CD4-positive, alpha-beta T cell treated with Interleukin-6 for 4 hours (primary cell): ENCODE measurements at places on chromosomes 16 and 17.

GRCh38 chr16:63890081-63890480 lies 1231.8 kb downstream of the CDH11 start:
- no peak for DNase-seq

DNA sequence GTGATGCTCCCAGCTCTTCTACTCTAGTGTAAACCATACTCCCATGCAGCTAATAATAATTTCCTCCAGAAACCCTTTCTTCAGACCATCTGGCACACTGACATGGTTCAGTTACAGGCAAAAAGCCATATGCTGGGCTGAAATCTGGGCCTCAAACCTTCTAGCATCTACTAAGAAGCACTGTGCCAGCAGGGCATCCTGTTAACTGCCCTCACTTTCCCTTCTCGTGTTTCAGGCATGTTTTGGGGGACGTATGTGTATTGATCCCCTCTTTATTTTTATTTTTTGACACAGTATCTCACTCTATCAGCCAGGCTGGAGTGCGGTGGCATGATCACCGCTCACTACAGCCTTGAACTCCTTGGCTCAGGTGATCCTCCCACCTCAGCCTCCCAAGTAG lies 33.3 kb downstream of the STAT5A start:
- DNase-seq, result no peak

DNA sequence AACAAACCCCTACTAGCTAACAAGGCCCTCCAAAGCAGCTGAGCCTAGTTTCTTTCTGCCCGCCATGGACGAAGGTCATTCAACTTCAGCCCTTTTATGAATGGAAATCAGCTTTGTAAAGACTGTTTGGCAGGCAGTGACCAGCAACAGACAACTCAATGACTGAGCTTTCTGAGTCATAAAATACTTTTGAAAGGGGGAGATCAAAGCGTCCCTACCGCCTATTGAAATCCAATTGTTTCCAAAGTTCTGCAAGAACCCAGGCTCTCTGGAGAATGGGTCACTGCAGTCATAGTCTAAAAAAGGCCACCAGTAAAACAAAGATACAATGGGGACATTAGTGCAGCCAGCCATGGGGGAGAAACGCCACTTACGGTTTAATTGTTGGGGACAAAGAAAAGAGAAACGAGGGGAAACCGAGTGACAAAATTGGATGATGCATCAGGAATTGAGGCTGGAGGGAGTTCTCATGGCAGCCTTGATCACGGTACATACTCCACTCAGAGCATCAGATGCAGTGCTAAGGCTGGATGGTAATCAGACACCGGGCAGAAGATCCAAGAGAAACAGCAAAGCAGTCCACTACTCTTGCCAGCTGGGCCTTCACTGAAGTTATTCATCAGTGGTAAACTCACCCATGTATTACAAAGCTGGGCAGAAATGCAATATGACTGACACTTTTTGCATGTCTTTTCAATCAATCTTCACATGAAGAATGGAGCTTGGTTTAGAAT lies 9.8 kb downstream of the ADAMTS18 start:
- no peak for DNase-seq

- peak; percentile 70 for DNase-seq
These were observed 79.9 kb downstream of the GPRC5B start for GRCh38 chr16:19804538-19805323.

GRCh38 chr17:9571201-9571600 lies 4.4 kb downstream of the STX8 start:
- no peak for DNase-seq

DNA sequence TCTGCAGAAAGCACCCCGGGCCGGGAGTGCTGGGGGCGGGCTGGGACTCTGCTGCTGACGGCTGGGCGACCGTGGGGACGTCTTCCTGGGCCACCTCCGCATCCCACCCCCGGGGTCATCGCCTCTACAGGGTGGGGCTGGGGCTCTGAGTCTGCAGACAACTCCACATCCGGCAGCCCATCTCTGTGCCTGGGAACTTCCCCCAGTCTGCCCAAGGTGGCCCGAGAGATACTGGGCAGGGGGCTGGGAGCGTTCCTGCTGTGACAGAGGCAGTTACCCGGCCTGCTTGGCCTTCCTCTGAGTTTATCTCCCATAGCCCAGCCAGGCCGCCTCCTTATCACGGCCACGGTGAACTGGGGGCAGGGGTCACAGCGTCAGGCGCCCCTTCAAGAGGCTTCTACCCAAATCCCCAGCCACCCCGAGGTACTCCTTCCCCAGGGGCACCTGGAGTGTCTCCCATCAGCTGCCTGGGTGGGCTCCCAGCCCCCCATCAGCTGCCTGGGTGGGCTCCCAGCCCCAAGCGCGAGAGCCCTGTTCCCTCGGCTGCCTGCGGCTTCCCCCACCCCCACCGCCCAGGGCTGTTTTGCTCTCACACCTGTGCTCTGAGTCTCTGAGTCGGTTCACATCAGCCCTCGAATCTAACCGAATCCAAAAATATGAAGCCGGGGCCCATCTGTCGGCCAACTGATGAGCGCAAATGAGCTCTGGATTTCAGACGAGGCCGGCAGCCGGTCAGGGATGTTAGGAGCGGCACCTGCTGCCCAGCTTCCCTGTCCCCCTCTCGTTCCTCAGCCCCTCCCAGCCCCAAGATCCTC lies 15.6 kb upstream of the CBFA2T3 start:
- peak; percentile 10 for DNase-seq

DNA sequence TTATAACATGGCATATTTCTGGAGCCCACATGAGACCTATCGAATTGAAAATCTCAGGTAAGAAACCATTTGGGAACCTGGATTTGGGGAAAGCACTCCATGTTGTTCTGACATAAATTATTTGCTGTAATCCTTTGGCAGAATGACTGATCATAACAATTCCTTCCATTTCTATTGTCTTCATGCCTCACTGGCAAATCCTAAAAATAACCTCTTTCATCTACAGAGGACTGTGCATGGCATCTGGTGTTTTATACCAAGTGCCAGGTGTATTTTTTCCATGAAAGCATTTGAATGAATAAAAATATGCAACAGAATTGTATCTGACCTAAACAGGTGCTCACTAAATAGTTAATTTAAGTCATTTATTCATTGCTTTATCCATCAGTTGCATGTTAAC lies 33.7 kb upstream of the COQ7 start:
- DNase-seq, result no peak

DNA sequence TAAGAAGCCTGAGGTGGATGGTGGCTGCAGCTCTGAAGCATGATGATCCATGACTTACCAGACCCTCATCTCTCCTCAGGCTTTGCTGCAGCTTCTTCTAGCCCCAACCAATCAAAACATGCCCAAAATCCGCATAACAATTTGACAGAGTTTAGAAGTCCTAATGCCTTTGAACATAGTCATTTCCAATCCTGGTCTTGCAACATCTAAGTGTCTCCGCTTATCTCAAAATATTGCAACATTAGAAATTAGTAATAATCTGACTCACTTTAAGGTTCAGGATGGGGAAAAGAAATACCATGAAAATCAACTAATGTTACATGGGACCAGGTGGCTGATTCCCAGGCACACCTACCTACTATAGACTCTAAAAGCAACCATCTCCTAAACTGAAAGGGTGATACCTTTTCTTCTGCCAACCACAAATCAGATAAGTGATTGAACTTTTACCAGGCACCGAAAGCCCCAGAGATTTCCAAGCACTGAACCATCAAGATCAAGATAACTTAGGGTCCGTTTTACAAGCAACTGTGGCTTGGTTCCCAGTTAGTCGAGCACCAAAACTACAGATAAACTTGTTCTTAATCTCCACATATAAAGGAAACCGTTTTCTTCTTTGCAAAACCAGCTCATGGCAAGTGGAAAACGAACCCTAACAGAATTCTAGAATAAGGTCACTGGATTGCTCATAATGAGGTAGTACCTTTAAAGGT lies 14.0 kb downstream of the ERN1 start:
- DNase-seq, result no peak

- no peak for DNase-seq
These were observed 20.9 kb upstream of the FASN start for GRCh38 chr17:82118815-82119380.

- no peak for DNase-seq
These were observed 1.1 kb downstream of the TCAP start for GRCh38 chr17:39666231-39666600.

- no peak for DNase-seq
These were observed 679.4 kb downstream of the TOX3 start for GRCh38 chr16:51867386-51868065.

DNA sequence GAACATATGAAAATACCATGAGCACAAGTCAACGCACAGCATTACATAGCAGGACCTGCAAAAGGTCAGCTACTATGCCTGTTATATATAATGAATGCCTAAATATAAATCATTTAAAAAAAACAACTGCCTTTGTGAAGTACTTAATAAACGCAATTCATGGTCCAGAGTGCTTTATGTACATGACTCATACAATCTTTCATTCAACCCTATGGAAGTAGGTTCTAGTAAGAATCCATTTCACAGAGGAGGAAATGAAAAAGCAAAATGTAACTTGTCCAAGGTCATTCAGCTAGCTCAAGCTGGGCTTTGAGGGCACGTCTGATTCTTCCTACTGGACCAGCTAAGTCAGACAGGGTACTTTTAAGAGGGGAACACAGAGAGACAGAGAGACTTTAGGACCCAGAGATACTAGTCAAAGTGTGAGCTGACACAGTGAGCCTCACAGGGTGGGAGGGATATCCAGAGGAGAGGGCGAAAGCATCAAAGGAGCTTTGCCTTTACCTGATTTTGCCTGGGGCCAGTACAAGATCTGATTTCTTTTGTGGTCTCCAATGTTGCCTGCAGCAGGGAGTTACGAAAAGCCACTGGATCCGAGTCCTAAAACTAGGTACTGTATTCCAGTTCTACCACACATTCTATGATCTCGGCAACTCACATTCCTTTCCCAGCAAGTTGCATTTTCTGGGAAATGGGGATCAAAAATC lies 83.4 kb upstream of the ZFHX3 start:
- no peak for DNase-seq

GRCh38 chr17:10881959-10882358 lies 44.1 kb upstream of the PIRT start:
- no peak for DNase-seq

- no peak for DNase-seq
These were observed 10.8 kb upstream of the SPPL2C start for GRCh38 chr17:45833920-45834319.

DNA sequence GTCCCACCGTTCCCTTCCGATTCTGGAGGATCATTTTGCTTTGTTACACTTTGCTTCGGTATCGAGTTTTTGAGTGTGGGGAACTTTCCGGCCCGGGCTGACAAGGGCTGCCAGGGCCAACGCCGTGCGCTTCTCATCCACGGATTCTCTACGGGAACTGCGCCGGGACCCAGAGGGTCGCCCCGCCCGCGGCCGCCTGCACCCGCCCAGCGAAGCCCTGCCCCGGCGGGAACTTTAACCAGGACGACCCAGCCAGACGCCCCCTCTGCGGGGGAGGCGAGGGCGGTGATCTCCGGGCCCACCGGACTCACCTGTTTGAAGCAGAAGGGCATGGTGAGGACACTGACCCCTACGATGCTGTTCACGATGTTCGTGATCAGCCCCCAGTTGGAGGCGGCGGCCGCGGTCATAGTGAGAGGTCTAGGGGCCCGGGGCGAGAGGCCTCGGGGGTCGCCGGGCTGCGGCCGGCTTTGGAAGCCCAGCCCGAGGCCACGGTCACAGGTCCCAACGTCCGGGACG lies 536 bp downstream of the SLC38A10 start:
- peak; percentile 24 for DNase-seq

DNA sequence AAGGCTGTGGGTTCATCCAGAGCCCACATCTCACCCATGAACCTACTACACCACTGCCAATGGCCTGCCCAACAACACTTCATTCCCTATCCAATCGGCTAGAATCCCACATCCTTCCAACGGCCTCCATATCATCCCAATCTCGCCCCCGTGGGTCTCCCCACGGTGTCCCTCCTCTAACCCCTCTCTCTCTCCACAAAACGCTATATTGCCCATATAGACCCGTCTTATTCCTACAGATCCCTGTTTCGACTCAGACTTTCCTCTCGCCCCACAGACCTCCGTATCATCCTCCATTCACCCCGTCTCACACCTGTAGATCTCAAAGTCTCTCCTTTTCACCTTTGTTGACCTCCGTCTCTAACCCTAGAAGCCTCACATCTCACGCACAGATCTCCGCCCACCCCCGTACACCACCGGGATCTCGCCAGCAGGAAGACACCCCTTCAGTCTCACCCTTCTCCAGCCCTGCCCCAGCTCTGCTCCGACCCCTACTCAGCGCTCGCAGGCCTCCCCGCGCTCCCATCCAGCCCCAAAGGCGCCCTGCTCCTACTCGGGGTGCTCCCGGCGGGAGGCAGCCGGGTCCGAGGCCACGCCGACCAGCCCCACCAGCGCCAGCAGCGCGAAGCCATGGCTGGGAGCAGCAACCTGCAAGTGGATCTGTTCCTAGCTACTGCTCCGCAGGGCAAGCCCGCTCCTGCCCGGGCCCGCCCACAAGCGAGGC lies at the start of gene FDXR:
Gene FDXR, minus strand, starts transcription at position 682 of the 724 bp plus-strand sequence. Its CDS starts 50 bp downstream, at position 632.
- DNase-seq, result no peak

DNA sequence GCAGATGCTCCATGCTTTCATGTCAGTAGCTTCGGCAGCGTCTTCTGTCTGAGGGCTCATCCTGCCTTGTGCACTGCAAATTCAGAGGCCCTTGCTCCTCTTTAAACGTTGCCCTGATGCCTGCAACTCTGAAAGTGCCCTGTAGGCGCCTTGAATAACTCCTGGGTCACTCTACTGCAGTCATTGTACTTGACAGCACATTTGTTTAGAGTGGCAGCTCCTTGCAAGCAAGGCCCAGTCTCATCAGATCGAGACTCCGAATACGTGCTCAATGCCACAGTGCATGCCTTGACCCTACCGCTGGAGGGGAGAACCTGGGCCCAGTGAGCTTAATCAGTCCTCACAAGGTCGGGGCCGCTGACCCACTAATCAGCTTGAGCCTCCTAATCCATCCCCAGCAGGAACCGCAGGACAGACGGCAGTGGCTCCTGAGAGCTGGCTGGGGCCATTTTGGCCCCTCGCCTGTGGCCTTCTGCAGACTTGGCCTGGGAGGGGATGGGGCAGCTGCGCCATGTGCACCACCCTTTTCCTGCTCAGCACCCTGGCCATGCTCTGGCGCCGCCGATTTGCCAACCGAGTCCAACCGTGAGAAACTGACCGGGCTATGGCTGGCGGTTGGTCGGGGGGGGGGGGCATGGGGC lies at the start of gene PRCD:
Gene PRCD, plus strand, starts transcription at position 414 of the 641 bp plus-strand sequence. Its CDS starts 98 bp downstream, at position 512.
- DNase-seq, result no peak

- no peak for DNase-seq
These were observed 1.3 kb downstream of the KCTD2 start for GRCh38 chr17:75048249-75048878.
